NCI-H774 (cell line): ENCODE measurements at places on chromosomes 3 and 15.

GRCh38 chr15:83694015-83694414 lies 40.1 kb downstream of the ADAMTSL3 start:
- DNase-seq: no peak

DNA sequence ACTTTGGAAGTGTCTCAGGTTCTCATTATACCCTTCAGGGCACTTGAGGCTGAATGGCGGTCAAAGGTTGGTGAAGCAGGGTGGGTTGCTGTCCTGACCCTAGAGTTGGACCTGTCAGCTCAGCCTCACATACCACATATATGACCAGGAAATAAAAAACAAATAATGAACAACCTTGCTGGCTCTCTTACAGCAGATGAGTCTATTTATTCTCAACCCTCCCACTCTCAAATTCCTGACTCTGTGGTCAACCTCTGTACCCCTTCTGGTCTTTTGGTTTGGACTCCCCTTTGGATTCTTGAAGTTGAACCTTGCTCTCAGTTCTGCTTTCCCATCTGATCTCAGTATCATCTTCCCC lies 16.9 kb downstream of the PPP2R3A start:
- no peak for DNase-seq

DNA sequence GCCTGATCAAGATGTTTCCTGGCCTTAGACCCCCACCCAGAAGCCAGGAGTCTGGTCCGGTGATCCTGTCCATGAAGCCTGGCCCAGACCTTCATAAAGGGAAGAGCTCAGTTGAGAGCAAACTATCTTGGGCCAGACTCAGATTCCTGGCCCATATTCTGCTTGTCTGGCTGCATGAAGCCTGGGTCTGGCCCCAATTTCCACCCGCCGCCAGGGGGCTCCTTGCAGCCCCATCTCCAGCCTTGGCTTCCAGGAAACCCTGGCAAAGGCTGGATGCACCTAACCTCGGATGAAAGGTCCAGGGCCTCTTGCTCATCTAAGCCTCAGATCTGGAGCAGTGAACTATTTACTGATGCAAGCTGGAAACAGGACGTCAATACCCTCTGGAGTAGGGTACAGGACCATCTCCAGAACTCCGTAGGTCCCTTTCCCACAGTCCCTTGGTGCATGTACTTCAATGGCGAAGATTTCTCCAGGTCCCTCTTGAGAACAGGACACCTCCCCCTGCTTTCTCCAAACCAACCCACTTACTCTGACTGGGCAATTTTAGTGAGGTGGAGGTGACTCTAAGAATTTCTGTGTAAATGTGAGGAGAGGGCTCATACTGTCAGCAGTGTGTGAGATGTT lies 5.6 kb downstream of the FOXL2 start:
- DNase-seq: no peak

GRCh38 chr3:190320594-190321362 lies 1.5 kb downstream of the CLDN1 start:
- no peak for DNase-seq

GRCh38 chr3:115160295-115160694 lies 13.2 kb upstream of the ZBTB20 start:
- DNase-seq: no peak

DNA sequence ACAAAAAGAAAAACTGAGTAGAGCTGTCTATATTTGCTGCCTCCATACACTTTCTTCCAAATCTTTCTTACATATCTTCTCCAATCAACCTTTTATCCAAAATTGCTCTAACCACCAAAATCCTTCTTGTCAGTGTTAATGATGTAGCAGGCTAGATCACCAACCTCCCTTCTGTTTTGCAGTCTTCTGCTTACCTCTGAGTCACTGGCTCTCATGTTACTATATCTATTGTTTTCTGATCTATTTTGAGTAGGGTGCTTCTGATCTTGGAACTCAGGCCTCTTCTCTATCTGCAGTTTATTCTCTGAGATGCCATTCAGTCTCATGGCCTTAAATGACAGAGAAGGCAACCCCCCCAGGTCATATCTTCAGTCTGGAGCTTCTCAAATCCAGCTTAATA lies 26.3 kb upstream of the AADAC start:
- no peak for DNase-seq
